Right renal cortex interstitium (tissue), 3 donors: ENCODE measurements at places on chromosomes 1 and 21.

DNA sequence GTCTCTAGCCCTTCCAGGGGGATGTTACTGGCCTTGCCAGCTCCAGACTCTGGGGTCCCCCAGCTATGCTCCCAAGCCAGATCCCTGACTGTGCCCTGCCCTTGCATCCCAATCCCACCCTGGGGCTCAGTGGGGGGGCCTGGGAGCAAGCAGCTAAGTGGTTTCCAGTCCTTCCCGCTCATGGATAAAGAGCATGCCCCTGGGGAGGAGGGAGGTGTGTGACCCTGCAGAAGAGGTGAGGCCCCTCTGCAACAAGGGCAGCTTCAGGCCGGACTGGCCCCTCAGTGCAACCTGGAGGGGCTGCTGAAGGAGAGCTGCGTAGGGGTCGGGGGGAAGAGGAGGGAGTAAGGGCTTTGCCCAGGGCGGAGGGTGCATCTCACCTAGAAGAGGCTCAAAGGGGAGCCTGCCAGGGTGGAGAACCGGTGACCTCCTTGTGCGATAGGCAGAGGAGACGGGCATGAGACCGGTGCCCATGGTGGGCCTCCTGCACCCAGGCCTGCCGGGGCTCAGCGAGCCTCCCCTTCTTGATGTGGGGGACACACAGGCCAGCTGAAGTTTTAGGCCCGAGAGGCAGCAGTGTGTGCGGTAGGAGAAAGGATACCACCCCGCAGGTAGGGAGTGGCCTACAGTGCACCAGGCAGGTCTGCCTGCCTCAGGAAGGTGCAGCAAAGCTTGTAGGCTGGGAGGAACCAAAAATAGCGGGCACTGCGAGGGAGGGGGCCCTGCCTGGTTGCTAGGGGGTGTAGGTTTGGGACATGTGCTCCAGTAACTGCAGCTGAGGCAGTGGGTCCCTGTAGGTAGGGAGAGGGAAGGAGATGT lies 3.1 kb downstream of the OBSCN start:
- DNase-seq = no peak

DNA sequence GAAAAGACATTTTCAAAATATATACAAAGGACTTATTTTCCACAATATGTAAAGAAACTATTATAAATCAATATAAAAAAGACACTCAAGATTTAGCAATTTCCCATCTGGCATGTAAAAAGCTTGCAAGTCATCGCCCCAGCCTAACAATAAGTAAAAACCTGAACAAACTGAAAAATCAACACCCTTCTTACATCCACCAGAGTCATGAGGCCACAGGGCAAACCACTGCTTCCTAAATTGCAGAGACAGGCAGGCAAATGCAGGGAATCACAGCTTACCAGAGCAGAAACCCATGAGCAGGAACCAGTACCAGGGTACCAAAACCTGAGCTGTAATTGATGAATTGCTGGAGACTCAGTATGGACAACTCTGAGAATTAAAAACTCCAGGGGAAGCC lies 16.7 kb upstream of the WNT2B start:
- DNase-seq = no peak

- no peak for DNase-seq
Measured at GRCh38 chr1:67908250-67908936, 75.1 kb upstream of the GNG12 start.

DNA sequence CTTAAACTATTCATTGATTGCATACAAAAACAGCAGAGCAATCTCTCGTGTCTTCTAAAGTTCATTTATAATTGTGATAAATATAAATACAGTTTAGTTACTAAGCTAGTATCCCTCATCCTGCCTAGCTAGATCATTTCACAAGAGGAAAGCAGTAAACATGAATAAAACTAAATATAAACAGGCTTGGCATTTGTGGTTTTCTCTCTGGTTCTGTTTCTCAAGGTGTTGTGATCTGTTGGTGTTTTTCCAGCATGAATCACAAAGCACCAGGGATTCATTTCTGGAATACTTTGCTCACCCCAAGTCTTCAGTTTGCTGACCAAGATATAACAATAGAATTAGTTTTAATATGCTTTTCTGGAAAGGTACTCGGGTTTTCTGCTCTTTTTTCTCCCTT lies 32.7 kb upstream of the GLIS1 start:
- no peak for DNase-seq

GRCh38 chr1:6904476-6905170 lies 119.4 kb downstream of the CAMTA1 start:
- DNase-seq = no peak

DNA sequence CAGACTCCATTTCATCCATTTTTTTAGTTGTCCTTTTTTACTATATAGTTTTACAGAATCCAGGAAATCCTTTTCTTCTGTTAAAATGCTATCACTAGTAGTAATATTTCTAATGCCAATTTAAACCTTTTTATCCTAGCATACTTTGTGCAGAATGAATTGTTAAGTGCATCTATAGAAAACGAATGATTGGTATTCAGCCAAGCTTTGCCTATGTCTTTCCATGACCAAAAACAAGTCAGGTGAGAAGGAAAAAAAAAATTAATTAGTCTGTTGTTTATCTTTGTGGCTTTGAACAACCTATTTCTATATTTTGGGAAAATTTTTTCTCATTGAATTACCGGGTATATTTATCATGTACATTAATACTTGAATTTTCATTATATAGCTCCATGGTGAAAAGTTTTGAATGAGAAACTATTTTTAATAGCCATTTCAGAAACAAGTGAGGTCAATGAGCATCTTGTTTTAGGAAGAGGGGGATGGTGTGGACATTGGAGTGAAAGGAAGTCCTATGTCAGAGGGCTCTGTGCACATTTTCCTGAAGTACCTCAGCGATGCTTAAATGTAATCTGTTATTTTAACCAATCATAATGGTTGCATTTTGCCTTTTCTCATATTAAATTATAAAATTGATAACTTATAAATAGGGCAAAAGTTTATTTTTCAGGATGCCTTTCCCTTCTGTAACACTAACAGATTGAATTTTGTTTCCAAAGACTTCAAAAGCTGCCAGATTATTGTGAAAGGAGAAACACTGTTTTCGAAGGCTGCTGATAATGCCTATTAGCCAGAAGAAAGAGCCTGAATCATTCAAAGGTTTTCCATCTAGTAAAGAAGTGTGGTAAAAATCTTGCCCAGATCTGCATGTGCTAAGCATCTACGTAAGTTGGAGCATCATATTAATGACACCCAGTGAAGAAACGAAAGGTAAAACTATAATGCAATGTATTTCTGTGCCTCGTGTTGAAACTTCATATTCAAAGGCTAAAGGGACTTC lies 73.8 kb upstream of the S1PR1 start:
- DNase-seq = no peak

- no peak for DNase-seq
Measured at GRCh38 chr1:40710581-40711315, 19.2 kb downstream of the NFYC start.
